NCI-H69 (cell line): ENCODE measurements at places on chromosomes 6 and 20.
A peak's percentile ranks its signal among the peaks of the same experiment; 100 is the strongest.

- peak; percentile 55 for DNase-seq
These were observed 69.4 kb upstream of the CLDN20 start for GRCh38 chr6:155194399-155194798.

- no peak for DNase-seq
These were observed 153.7 kb downstream of the OR2B2 start for GRCh38 chr6:27758491-27758890.

DNA sequence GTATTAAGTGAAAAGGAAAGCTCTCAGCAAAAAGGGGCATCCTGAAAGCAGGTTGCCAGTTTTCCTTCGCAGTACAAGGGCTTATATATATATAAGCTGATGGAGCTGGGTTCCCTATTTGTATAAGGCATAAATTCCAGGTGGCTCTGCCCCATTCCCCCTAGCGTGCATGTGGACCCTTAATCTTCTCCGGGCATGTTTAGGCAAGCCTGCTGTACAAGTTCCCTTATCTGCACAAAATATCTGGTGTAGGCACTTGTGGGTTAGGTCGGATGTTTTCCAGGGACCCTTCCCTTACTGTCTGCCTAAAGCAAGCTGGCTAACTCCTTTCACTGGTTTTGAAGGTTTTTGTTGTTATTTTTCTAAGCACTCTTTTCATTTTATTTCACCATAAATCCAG lies 140.7 kb downstream of the FUT9 start:
- DNase-seq: peak; percentile 62

GRCh38 chr6:153842491-153842890 lies 196.5 kb upstream of the OPRM1 start:
- DNase-seq: peak; percentile 9

DNA sequence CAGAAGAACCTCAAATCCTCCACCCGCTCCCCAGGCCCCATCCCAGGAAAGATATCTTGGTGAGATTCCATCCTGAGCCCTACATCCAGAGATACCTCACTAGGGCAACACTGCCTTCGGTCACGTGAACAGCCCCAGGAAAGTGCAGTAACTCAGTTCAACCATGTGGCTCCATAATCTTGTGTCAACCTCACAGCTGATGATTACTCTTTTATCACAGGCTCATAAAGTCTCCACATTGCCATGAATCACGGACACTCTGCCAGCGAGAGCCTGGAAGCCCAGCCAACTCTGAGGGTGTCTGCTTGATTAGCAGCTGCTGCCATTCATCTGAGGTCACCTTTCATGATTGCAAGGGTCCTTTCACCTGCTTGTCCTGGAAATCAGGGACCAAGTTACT lies 175.8 kb upstream of the LRFN2 start:
- no peak for DNase-seq

- no peak for DNase-seq
These were observed 136.6 kb downstream of the PXDC1 start for GRCh38 chr6:3614918-3615317.

DNA sequence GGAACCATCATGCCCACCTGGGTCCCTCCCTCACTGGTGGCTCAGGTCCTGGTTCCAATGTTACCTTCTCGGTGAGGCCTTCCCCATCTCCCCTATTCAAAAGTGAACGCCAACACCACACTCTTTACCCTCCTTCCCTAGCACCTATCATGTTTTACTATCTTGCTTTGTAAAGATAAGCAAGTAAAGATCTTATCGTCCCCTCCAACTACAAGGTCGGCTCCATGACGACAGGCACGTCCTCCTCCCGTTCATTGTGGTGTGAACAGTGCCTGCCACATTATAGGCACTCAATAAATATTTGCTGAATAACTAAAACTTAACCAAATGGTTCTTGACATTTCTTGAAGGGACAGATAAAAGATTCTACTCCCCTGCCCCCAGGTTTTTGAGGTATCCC lies 147.1 kb downstream of the PREX1 start:
- DNase-seq: no peak

- peak; percentile 22 for DNase-seq
These were observed 34.5 kb downstream of the ANKRD6 start for GRCh38 chr6:89467437-89467836.

GRCh38 chr20:46036370-46036769 lies 7.4 kb downstream of the SLC12A5 start:
- no peak for DNase-seq

DNA sequence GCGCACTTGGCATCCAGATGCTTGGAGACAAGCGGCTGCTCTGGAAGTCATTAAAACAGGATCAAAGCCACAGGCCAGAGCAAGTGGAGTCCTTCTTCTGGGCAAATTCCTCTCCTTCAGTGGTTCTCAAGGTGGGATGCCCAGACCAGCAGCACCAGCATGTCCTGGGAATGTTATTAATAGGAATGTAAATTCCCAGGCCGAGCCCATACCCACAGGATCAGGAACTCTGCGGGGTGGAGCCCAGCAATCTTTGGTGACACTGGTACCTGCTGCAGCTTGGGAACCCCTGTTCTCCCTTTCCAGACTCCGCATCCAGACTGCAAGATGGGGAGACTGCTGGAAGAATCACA lies 44.6 kb downstream of the CPNE5 start:
- DNase-seq: no peak

DNA sequence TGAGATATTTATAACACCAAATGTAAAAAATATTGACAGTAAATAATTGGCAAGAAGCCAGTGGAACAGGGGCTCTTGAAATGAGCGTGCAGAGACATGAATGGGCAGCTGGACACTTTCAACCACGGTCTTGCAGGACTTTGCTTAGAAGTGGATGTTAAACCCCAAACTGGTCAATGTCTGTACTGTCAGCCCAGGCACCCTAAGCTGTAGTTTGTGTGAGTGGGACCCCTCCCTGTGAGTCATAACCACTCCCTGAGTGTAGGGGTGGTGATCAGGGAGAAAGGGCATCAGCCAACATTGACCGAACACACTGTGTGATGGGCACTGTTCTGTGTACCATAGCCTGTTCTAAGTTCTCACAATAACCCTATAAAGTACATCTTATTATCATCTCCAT lies 108.6 kb downstream of the FIG4 start:
- no peak for DNase-seq

- DNase-seq: no peak
These were observed 29.4 kb downstream of the UTRN start for GRCh38 chr6:144314562-144314961.

DNA sequence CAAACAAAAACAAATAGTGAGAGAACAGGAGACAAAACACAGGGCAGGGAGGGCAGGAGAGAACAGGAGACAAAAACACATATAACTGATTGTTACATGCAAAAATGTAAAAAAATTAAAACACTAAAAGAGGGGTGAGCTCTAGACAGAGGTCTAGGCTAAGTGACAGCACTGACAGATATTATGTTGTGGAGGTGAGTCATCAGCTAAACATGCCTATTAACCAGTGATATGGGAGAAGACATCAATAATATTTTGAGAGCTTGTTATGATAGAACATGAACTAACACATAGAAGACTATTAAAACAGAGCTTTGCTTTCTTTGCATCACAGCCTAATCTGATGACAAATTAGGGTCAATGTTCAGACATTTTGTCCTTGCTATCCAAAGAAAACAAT lies 972.7 kb downstream of the PRIM2 start:
- DNase-seq: no peak

DNA sequence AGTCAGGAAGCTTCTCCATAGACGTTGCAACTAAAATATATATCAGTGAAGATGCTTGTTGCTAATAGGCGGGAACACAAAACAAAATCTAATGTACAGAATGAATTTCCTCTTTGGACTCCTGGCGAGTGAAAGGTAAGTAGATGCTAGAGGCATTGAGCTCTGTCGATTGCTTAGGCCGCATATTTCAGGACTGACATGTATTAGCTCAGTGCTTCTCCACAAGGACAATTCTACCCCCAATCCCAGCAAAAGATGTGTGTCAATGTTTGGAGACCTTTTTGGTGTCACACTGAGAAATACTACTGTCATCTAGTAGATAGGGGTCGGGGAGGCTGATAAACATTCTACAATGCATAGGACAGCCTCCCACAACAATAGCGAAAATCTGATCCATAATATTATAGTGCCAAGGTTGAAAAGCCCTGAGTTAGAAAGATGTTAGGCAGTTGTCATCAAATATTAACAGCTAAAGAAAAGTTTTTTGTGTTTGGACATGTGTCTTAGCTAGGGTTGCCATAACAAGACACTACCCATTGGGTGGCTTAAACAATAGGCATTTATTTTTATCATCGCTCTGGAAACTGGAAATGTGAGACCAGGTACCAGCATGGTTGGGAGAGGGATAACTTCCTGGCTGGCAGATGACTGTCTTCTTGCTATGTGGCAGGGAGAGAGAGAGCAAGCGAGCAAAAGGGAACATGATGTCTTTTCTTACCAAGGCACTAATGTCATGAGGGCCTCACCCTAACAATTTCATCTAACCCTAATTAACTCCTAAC lies 48.0 kb upstream of the BCAS1 start:
- no peak for DNase-seq

DNA sequence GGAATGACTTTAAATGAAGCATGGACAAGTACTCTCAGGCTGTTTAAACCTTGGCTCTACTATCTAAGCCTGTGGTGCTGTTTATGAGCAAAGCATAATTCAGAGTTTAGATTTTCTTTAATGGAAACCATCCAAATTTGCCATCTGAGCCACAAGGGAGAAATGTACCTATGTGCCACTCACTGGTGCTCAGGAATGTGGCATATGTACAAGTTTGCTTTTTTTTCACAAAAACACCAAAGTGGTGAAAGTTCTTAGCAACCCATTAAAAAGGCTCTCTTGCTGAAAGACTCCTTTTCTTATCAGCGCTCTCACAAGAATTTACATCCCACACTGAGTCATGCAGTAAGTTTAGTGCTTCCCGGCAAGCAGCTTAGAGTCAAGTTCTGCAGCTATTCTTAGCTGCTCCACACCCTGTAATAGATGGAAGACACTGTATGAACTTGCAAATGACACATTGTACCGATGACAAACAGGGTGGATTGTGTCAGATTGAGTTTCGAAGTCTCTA lies 57.3 kb upstream of the MLIP start:
- no peak for DNase-seq

DNA sequence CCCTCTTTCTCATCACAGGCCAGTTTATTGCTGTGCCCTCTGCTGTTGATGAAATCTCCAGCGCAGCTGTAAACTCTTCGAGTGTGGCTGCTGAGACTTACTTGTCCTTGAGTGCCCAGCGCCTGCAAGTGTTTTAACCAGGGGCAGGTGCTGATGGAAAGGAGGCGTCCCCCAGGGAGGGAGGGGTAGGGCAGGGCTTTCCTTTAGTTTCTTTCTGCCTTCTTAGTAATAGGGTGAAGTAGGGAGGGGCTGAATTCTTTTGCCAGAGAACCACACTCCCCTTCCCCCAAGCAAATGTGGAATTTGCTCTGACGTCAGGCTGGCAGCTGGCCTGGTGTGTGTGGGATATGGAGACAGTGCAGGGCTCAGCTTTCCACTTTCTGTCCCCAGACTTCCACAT lies 61.2 kb downstream of the IGF2R start:
- DNase-seq: no peak

GRCh38 chr6:1594445-1595200 lies 15.1 kb upstream of the FOXC1 start:
- peak; percentile 88 for DNase-seq

DNA sequence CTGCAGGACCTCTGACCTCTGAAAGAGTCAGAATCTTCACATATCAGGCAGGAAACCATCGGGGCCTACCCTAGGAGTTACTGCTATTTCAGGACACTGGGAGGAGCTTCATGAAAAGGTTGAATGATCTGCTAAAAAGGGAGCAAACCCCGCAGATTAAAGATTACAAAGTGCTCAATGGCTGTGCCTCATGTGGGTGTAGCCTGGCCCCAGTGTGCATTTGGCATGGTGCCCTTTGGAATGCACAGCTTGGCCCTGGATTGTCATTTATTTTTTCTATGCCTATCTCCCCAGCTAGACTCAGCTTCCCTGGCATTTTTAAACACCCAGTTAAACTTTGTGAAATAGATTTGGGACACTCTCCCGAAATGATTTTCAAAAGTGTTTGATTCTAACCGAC lies 368.5 kb upstream of the SPTLC3 start:
- peak; percentile 60 for DNase-seq

- DNase-seq: no peak
These were observed 151.8 kb upstream of the MYLIP start for GRCh38 chr6:15977050-15977449.

GRCh38 chr6:144434308-144434990 lies 149.3 kb downstream of the UTRN start:
- DNase-seq: no peak

GRCh38 chr6:43211955-43212354 lies 17.3 kb downstream of the DNPH1 start:
- DNase-seq: peak; percentile 38

- peak; percentile 98 for DNase-seq
These were observed 148.5 kb downstream of the HDGFL1 start for GRCh38 chr6:22717915-22718314.

DNA sequence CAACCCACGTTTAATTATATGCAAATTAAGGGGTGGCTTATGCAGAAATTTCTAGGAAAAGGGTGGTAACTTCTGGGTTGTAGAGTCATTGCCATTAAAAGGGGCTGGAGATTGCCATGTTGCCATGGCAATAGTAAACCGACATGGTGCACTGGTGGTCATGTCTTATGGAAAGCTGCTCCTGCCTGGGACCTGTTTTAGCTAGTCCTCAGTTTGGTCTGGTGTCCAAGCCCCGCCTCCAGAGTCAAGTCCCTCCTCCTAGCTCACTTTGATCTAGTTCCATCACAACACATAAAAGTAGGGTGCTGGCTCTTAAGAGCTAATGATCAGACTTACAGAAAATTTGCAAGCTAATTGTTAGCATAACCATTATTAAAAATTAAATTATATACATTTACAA lies 5.3 kb downstream of the SLC22A2 start:
- DNase-seq: no peak

GRCh38 chr20:63009988-63010769 lies 3.4 kb upstream of the BHLHE23 start:
- peak; percentile 41 for DNase-seq

DNA sequence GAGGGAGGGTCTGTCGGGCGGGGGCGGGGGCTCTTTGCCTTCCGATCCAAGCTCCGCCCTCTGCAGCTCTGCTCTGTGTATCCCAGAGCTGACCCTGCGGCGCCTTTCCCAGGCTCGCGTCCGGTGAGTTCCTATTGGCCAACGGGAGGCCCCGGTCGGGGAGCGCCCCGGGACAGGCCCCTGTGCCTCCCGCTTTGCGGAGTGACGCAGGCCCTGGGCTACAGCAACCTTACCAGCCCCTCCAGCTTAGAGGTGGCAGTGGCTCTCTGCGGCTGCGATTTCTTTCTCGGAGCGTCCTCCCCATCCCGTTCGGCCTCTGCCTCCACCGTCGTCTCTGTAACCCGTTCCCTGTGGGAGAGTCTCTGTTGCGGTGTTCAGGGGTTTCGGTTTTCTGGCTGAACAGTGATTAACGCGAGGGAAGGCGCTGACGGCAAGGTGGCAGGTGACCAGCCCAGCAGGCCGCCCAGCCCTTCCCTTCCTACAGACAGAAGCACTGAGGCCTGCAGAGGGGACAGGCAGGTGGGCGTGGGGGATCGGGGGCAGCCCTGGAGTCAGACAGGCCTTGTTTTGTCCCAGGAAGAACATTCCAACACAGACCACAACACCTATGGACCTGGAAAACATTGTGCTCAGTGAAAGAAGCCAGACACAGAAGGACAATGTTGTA lies 18.1 kb upstream of the CEBPB start:
- peak; percentile 19 for DNase-seq

- no peak for DNase-seq
These were observed 46.0 kb downstream of the STX7 start for GRCh38 chr6:132466952-132467351.

- no peak for DNase-seq
These were observed 18.1 kb downstream of the SLC17A9 start for GRCh38 chr20:62970307-62971210.

GRCh38 chr6:7723554-7723953 lies 2.3 kb upstream of the BMP6 start:
- no peak for DNase-seq

- no peak for DNase-seq
These were observed 36.5 kb downstream of the NOX3 start for GRCh38 chr6:155419161-155419560.
